Cortex of kidney (tissue), 1 donor: ENCODE measurements at places on chromosomes 6 and 20.

GRCh38 chr20:10581823-10582222 lies 92.0 kb downstream of the JAG1 start:
- DNase-seq = no peak

DNA sequence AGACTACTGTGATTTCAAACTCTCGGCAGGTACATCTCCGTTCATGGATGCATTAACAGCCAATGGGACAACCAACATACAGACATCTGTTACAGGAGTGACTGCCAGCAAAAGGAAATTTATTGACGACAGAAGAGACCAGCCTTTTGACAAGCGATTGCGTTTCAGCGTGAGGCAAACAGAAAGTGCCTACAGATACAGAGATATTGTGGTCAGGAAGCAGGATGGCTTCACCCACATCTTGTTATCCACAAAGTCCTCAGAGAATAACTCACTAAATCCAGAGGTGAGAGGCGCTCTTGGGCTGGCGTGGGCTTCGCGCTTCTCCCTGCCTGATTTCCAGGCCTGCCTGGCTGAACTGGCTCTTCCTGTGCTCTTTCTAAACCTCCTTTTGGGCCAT lies 68.4 kb downstream of the RPP40 start:
- DNase-seq = no peak

GRCh38 chr6:37236921-37237320 lies 20.7 kb upstream of the TBC1D22B start:
- DNase-seq = no peak

DNA sequence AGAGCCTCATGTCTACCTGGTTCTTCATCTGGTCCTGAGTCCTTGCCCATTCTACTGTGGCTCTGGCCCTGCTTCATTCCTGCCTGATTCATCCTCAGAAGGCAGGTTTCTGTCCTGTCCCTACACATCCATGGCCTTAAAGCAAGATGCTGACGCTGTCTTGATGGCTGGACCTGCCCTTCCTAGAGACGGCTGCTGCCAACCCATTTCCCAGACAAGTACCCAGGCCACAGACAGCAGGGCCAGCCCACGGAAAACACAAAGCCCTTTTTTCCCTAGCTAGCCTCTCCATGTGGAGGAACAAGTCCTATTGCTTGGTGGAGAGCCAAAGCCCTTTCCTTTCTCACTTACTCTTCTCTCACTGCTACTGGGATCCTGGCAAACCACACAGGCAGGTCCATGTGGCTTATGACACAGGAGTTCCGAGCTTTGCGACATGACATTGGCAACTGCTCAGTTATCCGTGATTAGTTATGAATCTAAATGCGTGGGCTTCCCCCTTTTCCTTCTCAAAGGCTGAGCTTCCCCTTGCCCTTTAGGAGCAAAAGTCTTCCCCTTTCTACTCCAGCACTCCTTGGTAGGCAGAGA lies 72.9 kb downstream of the SLC22A3 start:
- DNase-seq = no peak

- no peak for DNase-seq
Observed at GRCh38 chr6:22236626-22237414, 60.0 kb downstream of the PRL start.

DNA sequence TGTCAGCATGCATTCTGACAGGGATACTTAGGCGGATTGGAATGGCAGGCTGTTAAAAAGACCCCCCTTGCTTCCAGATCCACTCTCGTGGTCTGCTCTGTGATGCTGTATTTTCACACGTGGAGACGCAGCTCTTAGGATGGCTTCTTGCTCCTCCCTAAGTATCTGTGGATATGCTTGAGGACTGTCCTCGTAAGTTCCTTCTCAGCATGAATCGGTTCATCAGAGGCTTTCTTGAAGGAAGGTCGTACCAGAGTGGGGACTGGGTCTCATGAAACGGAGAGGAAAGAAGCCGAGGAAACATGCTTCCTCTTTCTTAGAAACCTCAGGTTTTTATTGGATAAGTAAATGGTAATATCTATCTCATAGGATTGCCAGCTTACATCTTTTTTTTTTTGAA lies 220.4 kb downstream of the FARS2 start:
- DNase-seq = no peak

- no peak for DNase-seq
Observed at GRCh38 chr20:17555106-17555505, 14.8 kb upstream of the DSTN start.

GRCh38 chr6:38489951-38490350 lies 149.8 kb downstream of the BTBD9 start:
- no peak for DNase-seq

- DNase-seq = no peak
Observed at GRCh38 chr6:28657769-28658465, 132.2 kb downstream of the GPX5 start.

- DNase-seq = no peak
Observed at GRCh38 chr6:45073771-45074170, 254.4 kb upstream of the RUNX2 start.

- DNase-seq = no peak
Observed at GRCh38 chr20:32108814-32109391, 611 bp upstream of the TM9SF4 start.

DNA sequence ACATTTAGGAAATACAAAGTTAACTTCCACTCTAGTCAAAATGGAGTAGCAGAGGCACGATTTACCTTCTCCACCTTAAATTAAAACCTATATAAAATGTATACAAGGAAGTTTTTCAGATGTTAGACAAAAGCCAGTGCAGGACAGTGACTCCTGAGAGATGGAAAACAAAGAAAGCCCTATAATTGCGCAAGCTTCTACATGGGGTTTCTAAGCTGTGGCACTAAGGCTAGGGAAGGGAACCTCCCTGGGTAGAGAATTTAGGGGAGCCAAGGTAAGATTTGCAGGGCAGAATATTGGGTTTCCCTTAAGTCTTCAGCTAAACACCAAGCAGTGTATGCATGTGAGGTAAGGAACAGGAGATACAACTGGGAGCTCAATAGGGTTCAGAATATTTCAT lies 18.5 kb upstream of the ZC3H12D start:
- DNase-seq = no peak

DNA sequence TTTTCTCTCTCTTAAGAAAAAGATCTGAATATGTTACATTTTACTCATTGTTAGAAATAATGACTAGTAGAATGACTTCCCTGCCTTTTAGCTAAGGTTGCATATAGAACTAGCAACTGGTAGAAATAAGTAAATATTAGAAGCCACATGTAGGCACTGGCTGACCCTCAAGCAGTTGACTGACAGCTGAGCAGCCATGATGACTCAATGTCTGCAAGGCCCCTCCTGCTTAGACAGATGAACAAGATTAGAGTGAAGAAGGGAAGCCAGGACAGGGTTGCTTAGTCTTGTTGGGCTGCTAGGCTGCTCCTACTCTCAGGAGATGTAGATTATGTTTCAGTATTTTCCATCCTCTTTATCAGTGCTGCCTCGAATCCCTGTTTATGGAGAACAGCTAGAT lies 6.5 kb downstream of the MEP1A start:
- no peak for DNase-seq

GRCh38 chr6:161141173-161141572 lies 132.7 kb downstream of the AGPAT4 start:
- DNase-seq = no peak

- DNase-seq = no peak
Observed at GRCh38 chr20:44034965-44035635, 120.4 kb downstream of the TOX2 start.

- DNase-seq = no peak
Observed at GRCh38 chr6:160792708-160793107, 90.7 kb downstream of the PLG start.

DNA sequence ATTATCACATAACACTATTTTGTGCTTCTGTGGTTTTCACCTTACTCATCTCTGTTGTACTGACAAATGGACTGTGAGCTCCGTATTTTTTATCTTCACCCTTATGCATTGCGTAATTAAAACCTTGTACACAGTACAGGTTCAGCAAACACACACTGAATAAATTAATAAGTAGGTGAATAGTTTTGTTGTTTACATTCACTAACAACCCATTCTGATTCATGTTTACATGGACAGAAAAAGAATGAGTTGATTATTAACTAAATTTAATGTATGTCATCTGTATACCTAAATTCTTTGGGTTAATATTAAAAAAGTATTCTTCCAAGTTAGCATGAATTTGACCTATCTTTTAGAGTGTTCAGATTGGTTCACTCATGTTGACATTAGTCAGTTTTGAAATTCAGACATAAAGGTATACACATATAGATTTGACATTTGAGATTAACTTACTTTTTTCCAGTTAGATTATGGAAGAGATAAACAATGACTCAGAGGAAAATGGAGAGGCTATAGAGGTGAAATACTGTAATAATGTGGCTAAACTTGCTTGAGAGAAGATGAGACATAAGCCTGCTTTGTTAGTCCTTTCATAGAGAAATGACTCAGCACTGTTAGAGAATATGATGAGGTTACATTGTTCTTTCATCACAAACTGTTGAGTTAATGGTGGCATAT lies 541.7 kb upstream of the FLRT3 start:
- DNase-seq = no peak

DNA sequence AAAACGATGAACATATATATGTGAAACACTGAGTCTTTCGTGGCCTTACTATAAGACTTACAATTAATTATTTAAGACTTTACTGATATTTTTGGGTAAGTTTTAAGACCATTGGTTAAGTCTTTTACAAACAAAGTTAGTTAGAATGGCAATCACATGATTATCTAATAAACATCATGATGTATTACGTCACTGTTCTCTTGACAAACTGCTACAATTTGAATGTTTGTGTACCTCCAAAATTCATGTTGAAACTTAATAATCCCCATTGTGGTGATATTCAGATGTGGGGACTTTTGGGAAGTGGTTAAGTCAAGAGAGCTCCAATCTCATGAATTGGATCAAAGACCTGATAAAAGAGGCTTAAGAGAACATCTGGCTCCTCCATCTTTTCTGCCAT lies 25.9 kb upstream of the B3GAT2 start:
- DNase-seq = no peak

GRCh38 chr6:92840246-92840930 lies 579.0 kb downstream of the EPHA7 start:
- DNase-seq = no peak

DNA sequence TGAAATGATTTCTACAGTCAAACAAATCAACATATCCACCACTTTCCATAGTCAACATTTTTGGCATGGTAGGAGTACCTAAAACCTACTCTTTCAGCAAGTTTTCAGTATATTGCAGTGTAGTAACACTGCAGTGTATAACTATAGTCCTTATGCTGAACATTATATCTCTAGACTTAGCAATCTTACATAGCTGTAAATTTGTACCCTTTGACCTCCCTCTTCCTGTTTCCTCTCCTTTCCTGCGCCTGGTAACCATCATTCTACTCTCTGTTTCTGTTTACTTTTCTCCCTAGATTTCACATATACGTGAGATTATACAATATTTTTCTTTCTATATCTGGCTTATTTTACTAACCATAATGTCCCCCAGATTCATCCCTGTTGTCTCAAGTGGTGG lies 40.2 kb downstream of the SMAP1 start:
- DNase-seq = no peak

- no peak for DNase-seq
Observed at GRCh38 chr6:12069891-12070529, 57.9 kb downstream of the HIVEP1 start.

GRCh38 chr6:92339936-92340640 lies 1079.3 kb downstream of the EPHA7 start:
- DNase-seq = no peak

DNA sequence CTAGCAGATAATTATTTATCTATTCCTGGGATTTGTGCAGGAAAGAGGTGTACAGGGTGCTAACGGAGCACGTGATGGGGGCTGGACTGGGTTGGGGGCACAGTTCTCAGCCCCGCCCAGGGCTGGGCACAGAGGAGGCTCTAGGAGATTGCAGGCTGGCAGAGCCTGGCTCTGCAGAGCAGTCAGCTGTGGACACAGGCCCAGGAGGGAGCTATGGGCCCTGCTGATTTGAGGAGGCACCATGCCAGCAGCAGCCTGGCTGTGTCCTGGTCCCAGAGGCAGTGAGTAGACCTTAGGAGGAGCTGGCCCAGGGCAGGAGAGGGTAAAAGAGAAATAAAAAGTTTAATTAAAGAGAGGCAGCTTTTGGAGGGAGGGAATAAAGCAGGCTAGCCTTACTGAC lies 19.3 kb downstream of the MAFB start:
- no peak for DNase-seq

- no peak for DNase-seq
Observed at GRCh38 chr6:117469356-117469755, 13.1 kb upstream of the DCBLD1 start.

GRCh38 chr6:81613606-81614005 lies 138.9 kb downstream of the TENT5A start:
- DNase-seq = no peak

GRCh38 chr6:84769306-84769705 lies 4.9 kb upstream of the TBX18 start:
- DNase-seq = no peak

DNA sequence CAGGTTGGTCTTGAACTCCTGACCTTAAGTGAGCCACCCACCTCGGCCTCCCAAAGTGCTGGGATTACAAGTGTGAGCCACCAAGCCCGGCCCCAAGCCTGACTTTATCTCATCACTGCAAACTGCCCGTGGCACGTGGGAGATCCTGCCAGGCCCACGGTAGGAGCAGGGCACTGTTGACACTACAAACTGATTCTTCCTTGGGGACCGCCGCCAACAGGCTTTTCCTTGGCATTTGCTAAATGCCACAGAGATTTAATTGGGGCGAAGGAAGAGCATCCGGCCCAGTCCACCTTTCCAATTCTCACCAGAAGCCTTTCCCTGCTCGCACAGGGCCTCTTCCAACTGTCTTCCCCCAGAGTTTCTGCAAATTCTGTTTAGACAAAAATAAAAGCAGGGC lies 11.0 kb downstream of the ATP9A start:
- DNase-seq = no peak
